A549 treated with ZK216348 at 1 μM for 4 hours (cell line): ENCODE measurements at places on chromosomes 5 and 9. TPM values are rescaled to one million over a fixed set of nuclear protein-coding genes. Genes with fewer than 3 reads are reported as not detected.

Gene PROB1
- total RNA-seq: 0.18 to 0.37 TPM (median 0.28 TPM) in 5 replicates

Gene DEPDC1B
- total RNA-seq: 13.1 to 17.4 TPM (median 15.1 TPM) in 5 replicates

Gene ANKRD34B
- 0.06 to 0.31 TPM (median 0.25 TPM) in 4 of 5 replicates, not detected in the other for total RNA-seq

Gene LCN2
- 3.4 to 6.8 TPM (median 3.5 TPM) in 5 replicates for total RNA-seq

Gene TMEM252
- not detected in 5 replicates for total RNA-seq

Gene SLC31A1
- total RNA-seq: 17.9 to 22.7 TPM (median 18.5 TPM) in 5 replicates

Gene KIAA1958
- total RNA-seq: 1.2 to 3.1 TPM (median 2.1 TPM) in 5 replicates

Gene RETREG1
- total RNA-seq: 2.8 to 3.7 TPM (median 3.6 TPM) in 5 replicates

Gene USP20
- total RNA-seq: 5.1 to 6.1 TPM (median 5.4 TPM) in 5 replicates

Gene PLPP7
- not detected in 5 replicates for total RNA-seq

Gene TPPP
- 4.5 to 7.6 TPM (median 6.0 TPM) in 5 replicates for total RNA-seq

Gene FOXI1
- total RNA-seq: not detected in 5 replicates

Gene PCDHGB5
- total RNA-seq: 1.9 to 2.5 TPM (median 2.1 TPM) in 5 replicates

Gene NOXA1
- 0.53 to 2.1 TPM (median 1.9 TPM) in 5 replicates for total RNA-seq

Gene SLIT3
- total RNA-seq: 11.1 to 22.5 TPM (median 17.4 TPM) in 5 replicates

Gene PCDHGA11
- total RNA-seq: 0.05 to 0.07 TPM in 2 of 5 replicates, not detected in the others

Gene GPR151
- total RNA-seq: not detected in 5 replicates

Gene HDAC3
- 46.9 to 50.4 TPM (median 48.8 TPM) in 5 replicates for total RNA-seq

Gene DMGDH
- not detected in 5 replicates for total RNA-seq

Gene MATR3
- total RNA-seq: 114 to 202 TPM (median 181 TPM) in 5 replicates

Gene FBP1
- total RNA-seq: 0.11 to 0.15 TPM (median 0.13 TPM) in 3 of 5 replicates, not detected in the others

Gene ARHGEF28
- 11.7 to 13.6 TPM (median 13.0 TPM) in 5 replicates for total RNA-seq

Gene CYLC2
- total RNA-seq: not detected in 5 replicates

Gene BARHL1
- not detected in 5 replicates for total RNA-seq

Gene LRRTM2
- total RNA-seq: not detected in 5 replicates

Gene FBP2
- total RNA-seq: 0.11 TPM in 1 of 5 replicates, not detected in the others

Gene GARIN3
- total RNA-seq: not detected in 5 replicates

Gene PLCXD3
- total RNA-seq: 0.04 to 0.29 TPM (median 0.18 TPM) in 5 replicates

Gene PCDHGA9
- 0.09 TPM in 1 of 5 replicates, not detected in the others for total RNA-seq

Gene TRIM41
- total RNA-seq: 18.1 to 29.1 TPM (median 28.4 TPM) in 5 replicates

Gene CNTFR
- 0.08 to 0.20 TPM (median 0.09 TPM) in 3 of 5 replicates, not detected in the others for total RNA-seq

Gene PDZD2
- 0.15 to 0.45 TPM (median 0.25 TPM) in 5 replicates for total RNA-seq

Gene FGD3
- total RNA-seq: 0.13 to 0.36 TPM (median 0.17 TPM) in 5 replicates

Gene GPRIN1
- 7.3 to 10.8 TPM (median 10.2 TPM) in 5 replicates for total RNA-seq

Gene CYSRT1
- total RNA-seq: 2.8 to 5.4 TPM (median 4.2 TPM) in 5 replicates

Gene PCDH12
- 0.02 TPM in 1 of 5 replicates, not detected in the others for total RNA-seq

Gene FGF18
- total RNA-seq: 0.75 to 1.2 TPM (median 0.80 TPM) in 5 replicates
